ENCODE measurements at places on chromosomes 7 and 10.
A peak's percentile ranks its signal among the peaks of the same experiment; 100 is the strongest.

DNA sequence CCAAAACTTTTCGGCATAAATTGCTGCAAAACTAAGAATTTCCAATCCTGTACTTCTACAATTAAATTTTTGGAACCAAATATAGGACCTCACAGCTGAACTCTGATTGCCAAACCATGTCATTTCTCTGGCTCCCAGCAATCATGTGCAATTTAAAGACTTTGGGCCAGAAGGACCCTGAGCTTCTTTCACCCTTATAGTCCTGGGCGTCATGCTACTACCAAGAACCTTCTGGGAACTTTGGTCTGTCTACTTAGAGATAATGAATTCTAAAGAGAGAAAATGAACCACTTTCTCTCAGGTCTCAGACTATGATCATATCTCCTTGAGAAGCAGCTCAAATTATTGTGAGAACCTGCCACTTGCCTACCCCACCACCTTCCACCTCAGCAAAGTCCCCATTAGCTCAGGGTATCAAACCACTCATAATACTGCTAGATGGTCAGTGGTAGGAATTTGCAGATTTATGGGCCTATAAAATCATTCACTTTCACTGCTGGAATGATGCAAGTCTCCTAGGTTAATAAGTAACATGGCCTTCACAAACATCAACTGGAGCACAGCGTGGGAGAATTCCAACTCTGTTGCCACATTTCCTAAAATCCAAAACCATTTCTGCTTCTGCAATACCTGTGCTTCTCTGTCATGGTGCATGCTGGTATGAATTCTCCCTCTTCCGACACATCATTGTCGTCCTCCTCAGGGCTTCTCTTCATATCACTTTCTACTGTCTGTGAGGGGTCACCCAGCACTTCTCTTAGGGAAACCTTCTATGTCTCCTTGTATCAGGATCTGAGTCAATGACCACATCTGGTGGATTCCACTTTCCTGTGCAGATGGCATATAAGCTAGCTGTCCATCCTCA, 6.6 kb upstream of the WDR91 start:
- DNase-seq, result peak; percentile 34
- H3K36me3 ChIP-seq, result no peaks in the 10 kb centered on the region
- H3K4me3 ChIP-seq, result no peak overlapping the region
- no peak overlapping the region for H3K27ac ChIP-seq
- H3K4me1 ChIP-seq, result no peaks in the 10 kb centered on the region
- H3K27me3 ChIP-seq, result no peaks in the 10 kb centered on the region

- H3K27me3 ChIP-seq, result no peaks in the 10 kb centered on the region
- H3K27ac ChIP-seq, result no peak overlapping the region
- H3K36me3 ChIP-seq, result no peaks in the 10 kb centered on the region
- no peak for DNase-seq
These were observed 136.4 kb upstream of the ITGB1 start for GRCh38 chr10:33094263-33095051.

GRCh38 chr7:39621261-39621660, 2.1 kb upstream of the RALA start:
- peaks cover 20% of the 10 kb centered on the region for H3K4me1 ChIP-seq
- no peaks in the 10 kb centered on the region for H3K27me3 ChIP-seq
- no peak overlapping the region for H3K4me3 ChIP-seq
- H3K27ac ChIP-seq, result no peak overlapping the region
- DNase-seq, result no peak

DNA sequence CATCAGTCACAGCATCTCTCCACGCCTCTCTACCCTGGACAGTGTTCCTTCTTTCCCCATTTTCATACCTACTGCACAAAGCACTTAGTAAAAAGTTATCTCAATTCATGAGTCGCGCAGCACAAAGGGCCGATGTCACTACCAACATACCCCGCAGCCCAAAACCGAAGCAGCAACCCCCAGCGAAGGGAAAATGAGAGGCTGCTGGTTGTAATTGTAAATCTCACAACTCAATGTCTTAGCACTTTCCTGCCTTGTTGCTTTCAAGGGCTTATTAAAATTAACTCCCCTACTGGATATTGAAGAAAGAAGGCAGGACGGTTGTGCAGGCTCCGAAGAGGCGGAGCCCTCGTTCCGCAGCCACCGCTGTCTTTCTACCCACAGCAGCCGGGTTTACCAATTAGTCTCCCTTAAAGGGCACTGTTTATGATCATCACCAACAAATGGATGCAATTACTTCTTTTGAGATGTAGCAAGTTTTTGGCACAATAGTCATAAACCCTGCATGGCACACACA, 6.5 kb downstream of the DIP2C start:
- H3K27me3 ChIP-seq, result no peaks in the 10 kb centered on the region
- H3K27ac ChIP-seq, result no peak overlapping the region
- no peaks in the 10 kb centered on the region for H3K36me3 ChIP-seq
- H3K4me1 ChIP-seq, result peaks cover 4% of the 10 kb centered on the region
- no peak for DNase-seq

GRCh38 chr10:110827875-110828274, 43.9 kb upstream of the PDCD4 start:
- H3K36me3 ChIP-seq, result no peaks in the 10 kb centered on the region
- peaks cover 43% of the 10 kb centered on the region for H3K4me1 ChIP-seq
- DNase-seq, result no peak
- no peaks in the 10 kb centered on the region for H3K27me3 ChIP-seq
- no peak overlapping the region for H3K27ac ChIP-seq

- H3K4me1 ChIP-seq, result peaks cover 19% of the 10 kb centered on the region
- no peaks in the 10 kb centered on the region for H3K36me3 ChIP-seq
- DNase-seq, result no peak
- H3K4me3 ChIP-seq, result no peak overlapping the region
These were observed 5.3 kb upstream of the HILPDA start for GRCh38 chr7:128450409-128450808.

- no peak overlapping the region for H3K27ac ChIP-seq
- no peaks in the 10 kb centered on the region for H3K4me1 ChIP-seq
- no peak overlapping the region for H3K4me3 ChIP-seq
These were observed 98.4 kb downstream of the VOPP1 start for GRCh38 chr7:55473932-55474331.

GRCh38 chr7:116298055-116298454, 87.7 kb downstream of the TES start:
- H3K36me3 ChIP-seq, result no peaks in the 10 kb centered on the region
- no peak overlapping the region for H3K4me3 ChIP-seq
- DNase-seq, result no peak

DNA sequence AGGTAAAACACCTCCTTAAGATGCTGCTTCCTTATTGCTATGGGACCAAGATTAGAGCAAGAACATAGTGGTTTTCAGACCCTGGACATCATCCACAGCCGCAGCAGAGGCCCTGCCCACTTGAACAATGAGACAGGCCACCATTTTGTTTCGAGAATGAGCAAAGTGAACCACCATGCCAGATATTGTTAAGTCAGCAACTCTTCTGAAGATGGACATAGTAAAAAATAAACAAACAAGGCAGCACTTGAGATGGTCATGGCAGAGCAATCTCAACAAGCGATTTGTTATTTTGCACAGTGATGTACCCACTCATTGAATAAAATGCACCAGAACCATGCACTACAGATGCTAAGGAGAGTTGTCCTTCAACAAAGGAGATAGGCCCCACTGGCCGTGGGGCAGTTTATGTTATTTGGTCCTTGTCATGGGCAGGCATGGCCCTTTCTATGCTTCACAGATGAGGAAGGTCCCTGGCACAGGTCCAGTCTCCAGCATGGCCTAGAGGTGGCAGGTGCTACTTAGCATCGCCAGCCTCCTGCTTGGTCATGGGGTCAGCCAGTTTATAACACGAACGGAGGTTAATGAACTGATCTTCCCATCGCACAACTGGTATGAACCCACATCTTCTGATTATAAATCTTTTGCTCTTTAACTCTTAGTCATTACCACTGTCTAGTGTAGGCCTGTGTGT, 44.1 kb downstream of the IKZF1 start:
- H3K27me3 ChIP-seq, result peaks cover 3% of the 10 kb centered on the region
- H3K36me3 ChIP-seq, result no peaks in the 10 kb centered on the region
- no peak for DNase-seq
- H3K4me1 ChIP-seq, result no peaks in the 10 kb centered on the region
- no peak overlapping the region for H3K4me3 ChIP-seq
- no peak overlapping the region for H3K27ac ChIP-seq

DNA sequence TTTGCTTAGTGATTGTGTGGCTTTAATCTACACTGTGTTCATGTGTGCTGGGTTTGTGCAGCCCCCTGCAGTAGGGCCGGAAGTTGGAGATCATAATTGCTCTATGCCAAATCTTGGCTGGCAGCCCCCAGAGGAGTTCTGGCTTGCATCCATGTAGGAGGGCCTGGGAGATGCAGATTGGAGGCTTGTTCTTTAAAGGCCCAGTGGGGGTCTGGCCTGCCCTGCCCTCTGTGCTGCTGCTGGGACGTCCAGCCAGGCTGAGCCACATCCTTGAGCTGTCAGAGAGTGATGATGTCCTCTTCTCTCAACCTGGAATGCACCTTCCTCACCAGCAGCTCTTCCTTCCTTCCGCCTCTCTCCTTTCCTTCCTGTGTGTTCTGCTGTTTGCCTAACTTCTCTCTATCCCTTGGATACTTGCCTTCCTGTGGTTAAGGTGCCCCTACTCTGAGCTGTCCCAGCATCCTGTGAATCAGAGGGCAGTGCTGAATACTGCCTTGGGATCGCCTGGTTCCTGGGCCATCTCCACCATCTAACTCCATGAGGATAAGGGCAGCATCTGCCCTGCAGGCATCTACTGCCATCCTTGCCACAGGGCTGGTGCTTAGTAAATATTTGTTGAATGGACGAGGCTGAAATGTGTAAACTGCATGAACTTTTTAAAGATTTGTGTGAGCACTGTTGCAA, 30.2 kb downstream of the DOCK1 start:
- no peaks in the 10 kb centered on the region for H3K36me3 ChIP-seq
- H3K4me1 ChIP-seq, result peaks cover 3% of the 10 kb centered on the region
- no peak overlapping the region for H3K4me3 ChIP-seq
- H3K27ac ChIP-seq, result no peak overlapping the region

DNA sequence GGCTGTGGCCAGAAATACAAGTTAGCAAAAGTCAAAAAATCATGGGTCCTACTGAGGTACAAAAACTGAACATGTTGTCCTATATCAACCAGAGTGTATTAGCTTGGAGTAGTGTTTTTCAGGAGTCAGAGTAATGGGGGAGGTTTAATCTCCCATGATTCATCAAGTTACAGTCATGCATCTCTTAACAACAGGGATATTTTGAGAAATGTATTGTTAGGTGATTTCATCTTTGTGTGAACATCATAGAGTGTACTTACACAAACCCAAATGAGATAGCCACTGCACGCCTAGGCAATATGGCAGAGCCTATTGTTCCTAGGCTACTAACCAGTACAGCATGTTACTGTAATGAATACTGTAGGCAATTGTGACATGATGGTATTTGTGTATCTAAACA, 14.9 kb upstream of the TES start:
- no peaks in the 10 kb centered on the region for H3K27me3 ChIP-seq
- H3K36me3 ChIP-seq, result no peaks in the 10 kb centered on the region
- no peak overlapping the region for H3K4me3 ChIP-seq
- no peak for DNase-seq
- H3K4me1 ChIP-seq, result no peaks in the 10 kb centered on the region

DNA sequence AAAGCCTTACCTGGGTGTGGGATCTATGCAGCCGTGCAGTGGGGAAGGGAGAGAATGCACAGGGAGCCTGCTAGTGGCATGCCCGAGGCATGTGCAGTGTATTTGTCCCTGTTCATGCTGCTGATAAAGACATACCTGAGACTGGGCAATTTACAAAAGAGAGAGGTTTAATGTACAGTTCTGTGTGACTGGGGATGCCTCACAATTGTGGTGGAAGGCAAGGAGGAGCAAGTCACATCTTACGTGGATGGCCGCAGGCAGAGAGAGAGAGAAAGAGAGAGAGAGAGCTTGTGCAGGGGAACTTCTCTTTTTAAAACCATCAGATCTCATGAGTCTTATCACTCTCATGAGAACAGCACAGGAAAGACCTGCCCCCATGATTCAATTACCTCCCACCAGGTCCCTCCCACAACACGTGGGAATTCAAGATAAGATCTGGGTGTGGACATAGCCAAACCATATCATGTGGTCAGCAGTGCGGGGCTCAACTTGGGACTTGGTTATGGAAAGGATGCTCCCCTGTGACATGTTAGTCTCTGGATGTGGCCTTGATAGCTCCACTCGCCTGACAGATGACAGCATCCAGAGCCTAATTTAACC, 128.9 kb downstream of the DOCK1 start:
- DNase-seq, result no peak
- H3K4me3 ChIP-seq, result no peak overlapping the region
- H3K36me3 ChIP-seq, result no peaks in the 10 kb centered on the region
- H3K4me1 ChIP-seq, result no peaks in the 10 kb centered on the region
- no peaks in the 10 kb centered on the region for H3K27me3 ChIP-seq

DNA sequence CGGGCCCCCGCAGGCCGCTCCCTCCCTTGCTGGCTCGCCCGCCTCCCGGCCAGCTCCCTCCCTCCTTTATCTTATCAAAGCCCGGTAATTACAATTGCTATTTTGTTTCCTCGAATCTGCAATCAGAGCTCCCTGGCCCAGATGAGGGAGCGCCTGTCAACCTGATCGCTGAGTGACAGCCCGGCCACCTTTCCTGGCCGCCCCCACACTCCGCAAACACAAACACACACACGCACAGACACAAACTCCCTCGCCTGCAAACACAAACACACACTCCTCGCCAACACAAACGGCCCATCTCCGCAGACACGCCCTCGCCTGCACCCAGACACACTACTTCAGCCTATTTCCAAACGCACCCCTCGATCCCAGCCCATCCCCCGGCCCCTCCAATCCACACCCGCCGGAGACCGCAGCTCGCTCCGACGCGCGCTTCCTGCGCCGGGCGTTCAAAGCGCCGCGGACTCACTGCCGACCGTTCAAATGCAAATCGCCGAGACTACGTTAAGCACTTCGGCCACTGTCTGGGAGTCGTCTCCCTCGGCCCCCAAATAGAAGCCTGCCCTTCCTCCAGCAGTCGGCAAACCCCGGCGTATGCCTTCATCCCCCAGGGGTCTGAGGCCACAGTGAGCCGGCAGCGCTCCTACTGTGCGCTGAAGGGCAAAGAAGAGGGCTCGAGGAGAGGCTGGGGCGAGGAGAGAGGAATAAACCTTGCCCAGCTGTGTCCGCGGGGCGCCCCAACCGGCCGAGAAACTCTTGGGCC, 3.0 kb upstream of the FGF8 start:
- no peaks in the 10 kb centered on the region for H3K36me3 ChIP-seq
- H3K27me3 ChIP-seq, result peaks cover 50% of the 10 kb centered on the region
- peak overlapping the region; percentile 27 for H3K4me3 ChIP-seq
- H3K27ac ChIP-seq, result no peak overlapping the region
- peaks cover 33% of the 10 kb centered on the region for H3K4me1 ChIP-seq

All from hepatocyte (in vitro differentiated cells).